ENCODE measurements at places on chromosomes 1 and 21. TPM values are rescaled to one million over a fixed set of nuclear protein-coding genes. Genes with fewer than 3 reads are reported as not detected.

The UBR4 gene
- total RNA-seq = 112 TPM

The LCE1C gene
- total RNA-seq = not detected

The MTARC2 gene
- 12.7 TPM for total RNA-seq

The NT5C1A gene
- not detected for total RNA-seq
